Activated CD8-positive, alpha-beta memory T cell treated with anti-CD3 and anti-CD28 coated beads for 1 hour (primary cell): ENCODE measurements at places on chromosomes 7 and 10.

DNA sequence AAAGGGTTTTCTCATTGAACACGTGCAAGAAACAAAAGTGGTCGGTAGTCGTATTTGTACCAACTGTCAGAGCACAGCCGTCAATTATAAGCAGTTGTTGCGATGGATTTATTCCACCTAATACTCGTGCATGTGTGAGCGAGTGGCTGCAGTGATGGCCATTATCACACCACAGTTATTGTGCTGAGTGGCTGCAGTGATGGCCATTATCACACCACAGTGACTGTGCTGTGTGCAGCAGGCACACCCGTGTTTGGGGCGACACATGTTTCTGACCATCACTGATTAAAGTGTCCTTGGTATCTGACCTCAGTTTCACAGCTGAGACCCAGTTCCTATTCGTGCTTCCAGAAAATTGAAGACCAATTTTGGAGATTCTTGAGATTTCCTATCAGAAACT lies 142.9 kb upstream of the PFKP start:
- DNase-seq: no peak

DNA sequence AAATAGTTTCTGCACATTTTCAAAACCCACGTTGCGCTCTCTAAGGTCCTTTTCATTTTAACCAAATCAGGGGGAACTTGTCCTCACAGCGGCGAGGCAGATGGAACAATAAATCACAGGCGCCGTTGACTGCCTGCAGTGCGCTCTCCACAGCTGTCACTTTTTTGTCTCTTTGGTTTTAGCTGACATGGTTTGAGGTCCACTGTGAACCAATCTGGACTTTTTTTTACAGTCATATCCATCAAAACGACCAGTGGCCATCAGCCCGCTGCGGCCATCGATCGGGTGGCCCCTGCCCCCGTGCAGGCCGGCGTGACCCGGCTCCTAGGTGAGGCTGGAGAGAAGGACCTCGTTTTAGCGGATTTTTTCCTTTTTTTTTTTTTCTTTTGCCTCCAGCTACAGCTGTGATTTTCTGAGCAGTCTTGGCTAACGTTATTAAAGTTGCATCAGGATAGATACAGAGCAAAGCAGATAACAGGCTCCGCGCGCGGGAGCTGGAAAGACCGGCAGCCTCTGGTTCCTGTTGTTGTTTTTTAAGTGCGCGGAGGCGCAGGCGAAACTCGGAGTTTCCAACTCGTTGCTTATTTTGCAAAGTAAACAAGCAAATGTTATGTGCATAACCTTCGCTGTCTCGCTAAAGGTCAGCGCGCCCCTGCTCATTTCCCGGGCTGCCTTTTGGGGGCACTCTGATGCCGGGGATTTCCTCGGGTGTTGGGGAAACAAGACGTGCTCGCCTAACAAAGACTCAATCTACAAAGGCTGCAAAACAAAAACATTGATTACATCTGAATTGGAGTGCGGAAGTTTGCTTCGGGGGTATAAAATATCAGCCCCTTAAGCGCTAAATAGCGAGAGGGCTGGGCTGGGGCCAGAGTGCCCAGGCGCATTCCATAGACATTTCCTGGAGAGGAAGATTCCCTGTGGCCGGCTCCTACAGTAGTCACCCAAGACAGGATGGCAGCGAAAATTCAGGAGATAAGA lies 414.8 kb upstream of the MKI67 start:
- DNase-seq: no peak

GRCh38 chr7:97006816-97007582 lies 1.6 kb downstream of the DLX6 start:
- no peak for DNase-seq

- DNase-seq: no peak
These were observed 216.5 kb downstream of the VTI1A start for GRCh38 chr10:112663234-112664125.

- DNase-seq: no peak
These were observed 251.4 kb upstream of the ZMIZ1 start for GRCh38 chr10:78817361-78817760.

- no peak for DNase-seq
These were observed 95.2 kb downstream of the PRPF18 start for GRCh38 chr10:13681960-13682359.

DNA sequence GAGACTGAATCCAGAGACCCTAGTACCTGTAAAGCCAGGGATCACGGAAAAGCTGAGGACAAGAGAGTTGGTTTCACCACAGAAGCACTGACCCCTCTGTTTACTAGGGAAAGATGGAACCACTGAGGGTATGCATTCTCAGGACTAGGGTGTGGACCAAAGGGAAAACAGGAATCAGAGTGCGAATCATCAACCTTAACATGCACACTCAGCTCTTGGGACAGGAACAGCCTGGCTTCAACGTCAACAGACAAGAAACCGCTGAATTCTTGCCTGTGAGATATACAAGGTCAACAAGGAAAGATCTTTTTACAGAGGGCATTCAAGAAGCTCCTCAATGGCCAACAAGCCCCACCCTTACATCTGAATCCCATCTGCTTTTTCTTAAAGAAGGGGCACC lies 14.9 kb downstream of the TNRC18 start:
- DNase-seq: no peak

- DNase-seq: no peak
These were observed 255.5 kb upstream of the AOAH start for GRCh38 chr7:36979810-36980248.

GRCh38 chr7:29612596-29612995 lies 49.0 kb downstream of the PRR15 start:
- DNase-seq: no peak

DNA sequence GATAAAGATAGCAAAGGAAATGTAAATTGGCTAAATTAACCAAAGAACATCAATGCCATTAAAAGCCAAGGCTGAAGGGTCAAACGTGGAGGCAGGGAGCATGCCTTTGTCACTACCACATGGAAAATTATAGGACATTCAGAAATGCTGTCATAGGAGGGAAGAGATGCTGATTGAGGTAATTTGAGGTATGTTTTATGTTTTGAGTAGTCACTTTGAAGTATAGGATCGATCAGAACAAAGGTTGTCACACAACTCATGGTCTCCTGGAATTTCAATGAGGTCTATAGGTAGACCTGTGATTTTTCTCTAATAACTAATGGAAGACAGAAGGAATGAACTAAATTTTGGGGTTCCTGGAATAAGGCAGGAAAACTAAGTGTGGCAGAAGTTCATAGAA lies 149.8 kb downstream of the SEMA3A start:
- no peak for DNase-seq

DNA sequence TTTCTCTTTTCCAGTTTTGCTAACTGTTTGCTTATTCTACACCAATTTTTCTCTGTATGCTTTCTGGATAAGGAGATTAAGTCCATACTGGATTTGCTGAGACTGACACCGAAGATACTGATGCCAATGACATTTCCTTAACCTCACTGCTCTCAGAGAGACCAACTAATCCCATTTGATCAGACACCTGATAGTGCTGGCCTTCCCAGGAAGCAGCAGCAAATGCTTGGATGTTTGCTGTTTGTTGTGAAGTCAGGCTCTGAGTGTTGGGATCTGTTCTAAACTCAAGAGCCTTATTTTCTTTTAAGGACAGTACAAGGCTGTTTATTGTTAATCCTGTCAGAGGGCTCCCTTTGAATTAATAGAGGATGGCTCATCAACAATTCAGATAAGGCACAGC lies 143.3 kb downstream of the ANK3 start:
- DNase-seq: no peak

- no peak for DNase-seq
These were observed 90.6 kb downstream of the MARCHF5 start for GRCh38 chr10:92381543-92381954.

DNA sequence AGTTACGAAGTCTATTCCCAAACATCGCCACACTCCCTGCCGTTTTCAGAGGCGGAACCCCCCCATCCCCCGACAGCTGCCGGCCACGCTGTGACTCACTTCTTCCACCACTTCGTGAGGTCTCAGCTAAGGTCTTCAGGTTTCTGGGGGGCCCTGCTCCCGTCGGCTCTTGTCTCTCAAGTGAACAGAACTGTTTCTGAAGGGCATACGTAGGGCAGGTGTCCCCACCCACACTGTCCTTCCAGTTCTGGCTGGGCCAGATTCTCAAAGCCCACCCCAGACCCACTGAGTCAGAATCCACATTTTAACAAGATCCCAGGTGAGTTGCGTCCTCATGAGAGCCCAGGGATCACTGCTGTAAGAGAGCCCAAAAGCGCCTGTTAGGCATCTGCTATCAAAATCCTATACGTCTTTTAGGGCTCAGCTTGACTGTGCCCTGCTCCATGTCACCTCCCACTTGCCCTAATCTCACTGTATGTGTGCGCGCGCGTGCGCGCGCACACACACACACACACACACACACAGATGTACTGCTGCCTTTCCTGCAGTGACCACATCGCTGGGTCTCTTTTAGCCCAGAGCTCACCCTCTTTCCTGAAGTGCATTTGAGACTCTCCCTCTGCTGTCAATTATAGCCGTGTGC lies 78.8 kb downstream of the PROSER2 start:
- DNase-seq: no peak

GRCh38 chr7:100369105-100369504 lies 4.2 kb upstream of the PILRA start:
- no peak for DNase-seq

- DNase-seq: no peak
These were observed 26.9 kb upstream of the SDK1 start for GRCh38 chr7:3274131-3274530.

DNA sequence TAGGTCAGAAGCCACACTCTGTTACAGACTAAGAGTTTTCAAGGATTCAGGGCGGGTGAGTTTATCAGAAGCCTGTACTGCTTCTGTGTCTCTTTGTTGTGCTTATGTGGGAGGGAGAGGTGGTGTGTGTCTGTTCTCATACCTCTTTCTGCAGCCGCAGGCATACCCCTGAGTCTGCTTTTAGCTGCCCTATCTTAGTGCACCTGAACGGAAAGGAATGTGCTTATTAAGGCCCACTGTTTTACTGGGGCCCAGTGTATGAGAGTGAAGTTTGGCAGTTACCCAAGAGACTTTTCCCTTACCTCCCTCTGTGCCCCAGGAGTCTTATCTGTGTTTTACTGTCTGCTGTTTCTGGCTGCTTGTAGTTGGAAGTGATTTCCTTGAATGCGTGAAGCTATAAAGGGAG lies 104.3 kb downstream of the TYW1 start:
- no peak for DNase-seq

GRCh38 chr10:23694921-23695824 lies 256.3 kb downstream of the OTUD1 start:
- no peak for DNase-seq

GRCh38 chr10:79932307-79932706 lies 16.6 kb downstream of the SFTPD start:
- no peak for DNase-seq

- no peak for DNase-seq
These were observed 78.8 kb downstream of the SND1 start for GRCh38 chr7:127730658-127731276.

GRCh38 chr7:55120501-55121198 lies 101.8 kb downstream of the EGFR start:
- no peak for DNase-seq

DNA sequence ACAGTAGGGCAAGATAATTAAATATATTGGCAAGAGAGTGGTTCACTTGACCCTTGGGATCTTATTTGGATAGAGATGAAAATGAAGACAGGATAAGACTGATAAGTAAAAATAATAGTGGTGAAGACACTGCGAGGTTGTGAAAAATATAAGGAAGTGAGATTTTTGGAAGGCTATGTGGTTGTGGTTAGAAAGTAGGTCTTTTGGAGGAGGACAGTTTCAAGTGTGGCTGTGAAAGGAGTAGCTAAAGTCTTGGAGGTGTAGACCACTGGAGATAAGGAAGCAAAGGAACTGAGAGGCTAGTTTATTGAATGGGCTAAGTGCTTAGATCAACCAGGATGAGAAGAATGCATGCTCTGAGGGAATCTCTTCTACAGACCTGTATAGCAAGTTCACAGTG lies 11.2 kb downstream of the MIOS start:
- DNase-seq: no peak

DNA sequence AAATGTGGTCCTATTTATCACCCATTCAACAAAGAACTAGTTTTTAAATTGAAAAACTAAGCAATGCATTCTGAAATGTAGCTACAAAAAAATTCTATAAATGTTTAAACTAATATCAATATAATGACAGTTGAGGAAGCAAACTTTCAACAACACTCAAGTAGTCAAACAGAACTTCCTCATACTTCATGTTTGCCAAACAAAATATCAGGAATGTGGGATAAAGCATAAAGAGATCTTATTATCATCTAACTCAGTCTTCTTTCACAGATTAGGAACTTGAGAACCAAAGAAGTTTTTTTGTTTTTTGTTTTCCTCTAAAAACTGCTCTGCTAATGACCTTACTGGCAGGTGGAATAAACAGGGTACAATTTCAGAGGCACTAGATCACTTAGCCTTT lies 116.2 kb downstream of the JAZF1 start:
- DNase-seq: no peak

- DNase-seq: no peak
These were observed 32.8 kb downstream of the TMEM130 start for GRCh38 chr7:98836811-98837629.

DNA sequence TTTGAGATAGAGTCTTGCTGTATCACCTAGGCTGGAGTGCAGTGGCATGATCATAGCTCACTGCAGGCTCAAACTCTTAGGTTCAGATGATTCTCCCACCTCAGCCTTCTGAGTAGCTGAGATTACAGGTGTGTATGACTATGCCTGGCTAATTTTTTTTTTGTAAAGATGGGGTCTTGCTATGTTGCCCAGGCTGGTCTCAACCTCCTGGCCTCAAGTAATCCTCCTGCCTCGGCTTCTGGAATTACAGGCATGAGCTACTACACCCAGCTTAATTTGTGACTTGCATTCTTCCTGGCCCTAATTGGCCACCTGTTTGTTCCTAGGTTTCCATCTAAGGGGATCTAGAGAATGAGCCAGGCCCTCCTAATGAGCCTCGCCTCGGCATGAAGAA lies 9.3 kb downstream of the ARHGAP22 start:
- DNase-seq: no peak

- DNase-seq: no peak
These were observed 159.9 kb upstream of the ADCY1 start for GRCh38 chr7:45414226-45414625.

- no peak for DNase-seq
These were observed 89.2 kb upstream of the CTTNBP2 start for GRCh38 chr7:117962366-117962994.

- DNase-seq: no peak
These were observed 1.1 kb downstream of the AHR start for GRCh38 chr7:17299483-17299991.

- DNase-seq: no peak
These were observed 176.4 kb upstream of the RHEB start for GRCh38 chr7:151695951-151696541.

GRCh38 chr7:132969520-132969919 lies 112.4 kb downstream of the CHCHD3 start:
- DNase-seq: no peak

- DNase-seq: no peak
These were observed 463.6 kb downstream of the ZWINT start for GRCh38 chr10:55897490-55897921.

GRCh38 chr10:91340613-91341362 lies 69.4 kb upstream of the HECTD2 start:
- DNase-seq: no peak

DNA sequence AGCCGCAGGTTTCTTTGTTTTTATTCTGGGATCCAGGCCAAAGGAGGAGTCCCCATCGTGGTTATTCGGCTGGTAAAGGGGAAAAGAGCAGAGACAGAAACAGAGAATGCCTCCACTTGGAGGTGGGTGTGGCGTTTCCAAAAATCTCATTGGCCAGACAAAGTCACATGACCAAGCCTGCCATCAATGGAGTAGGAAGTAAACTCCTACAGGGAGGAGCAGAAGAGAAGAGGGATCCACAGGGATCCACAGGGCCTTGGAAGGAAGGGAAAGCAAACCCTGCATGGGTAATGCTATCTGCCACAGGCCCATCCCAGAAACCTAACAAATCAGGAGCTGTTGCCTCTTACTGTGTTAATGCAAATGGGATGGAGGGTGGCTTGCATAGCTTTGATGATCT lies 425.7 kb upstream of the GALNT17 start:
- no peak for DNase-seq
